ENCODE measurements at places on chromosomes 7 and 10. TPM values are rescaled to one million over a fixed set of nuclear protein-coding genes. Genes with fewer than 3 reads are reported as not detected.

Gene OR6V1
- total RNA-seq, result not detected

Gene CACNB2
- 8.9 TPM for total RNA-seq

Gene OIT3
- total RNA-seq, result not detected

Gene AGR3
- total RNA-seq, result 32.1 TPM

Measured in breast epithelium (tissue), 4 donors.